ENCODE measurements at places on chromosomes 2 and 18.

DNA sequence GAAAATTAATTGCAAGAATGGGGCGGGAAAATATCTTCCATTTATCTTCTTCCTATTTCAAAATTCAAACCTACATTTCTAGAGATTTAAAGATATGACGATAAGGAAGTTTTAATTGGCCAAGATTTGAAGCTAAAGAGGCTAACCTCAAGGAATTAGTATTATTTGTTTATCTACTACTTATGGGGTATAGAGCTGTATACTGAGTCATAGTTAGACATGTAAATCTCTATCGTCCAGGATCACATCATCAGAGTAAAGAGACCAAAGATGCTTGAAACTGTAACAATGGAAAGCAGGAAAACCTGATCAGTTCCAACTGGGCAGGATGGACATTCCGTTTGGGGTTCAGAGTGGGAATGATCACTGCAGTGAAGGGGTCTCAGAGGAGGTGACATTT lies 95.2 kb upstream of the KLF7 start:
- DNase-seq, result no peak

DNA sequence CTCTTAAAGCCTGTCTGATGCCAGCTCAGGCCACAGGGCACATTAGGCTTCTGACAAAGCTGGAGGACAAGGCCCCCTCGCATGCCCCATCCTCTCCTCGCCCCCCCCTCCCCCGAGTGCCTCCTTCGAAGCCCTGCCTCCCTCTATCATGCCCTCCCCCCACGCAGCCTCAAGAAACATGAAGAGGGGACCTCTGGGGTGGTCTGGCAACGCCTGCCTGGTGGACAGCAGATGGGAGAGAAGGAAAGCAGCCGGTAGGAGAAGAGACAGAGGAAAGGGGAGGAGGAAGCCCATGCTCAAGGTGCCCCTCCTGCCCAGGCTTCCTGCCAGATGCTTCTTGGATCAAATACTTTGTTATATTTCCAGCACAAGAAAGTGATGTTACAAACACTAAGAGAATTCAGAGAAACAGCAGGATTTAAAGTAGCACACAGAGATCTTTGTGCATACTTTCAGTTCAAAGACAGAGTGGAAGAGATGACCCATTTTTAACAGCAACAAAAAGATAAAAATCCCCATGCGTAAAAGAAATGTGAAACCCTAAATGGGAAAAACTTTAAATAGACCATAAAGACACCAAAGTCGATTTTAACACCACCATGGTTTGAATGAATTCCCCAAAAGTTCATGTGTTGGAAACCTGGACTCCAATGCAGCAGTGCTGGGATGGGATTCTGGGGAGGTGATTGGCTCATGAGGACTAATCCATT lies 19.0 kb downstream of the BOK start:
- no peak for DNase-seq

- no peak for DNase-seq
Observed at GRCh38 chr2:207133820-207134519, 31.8 kb downstream of the KLF7 start.

DNA sequence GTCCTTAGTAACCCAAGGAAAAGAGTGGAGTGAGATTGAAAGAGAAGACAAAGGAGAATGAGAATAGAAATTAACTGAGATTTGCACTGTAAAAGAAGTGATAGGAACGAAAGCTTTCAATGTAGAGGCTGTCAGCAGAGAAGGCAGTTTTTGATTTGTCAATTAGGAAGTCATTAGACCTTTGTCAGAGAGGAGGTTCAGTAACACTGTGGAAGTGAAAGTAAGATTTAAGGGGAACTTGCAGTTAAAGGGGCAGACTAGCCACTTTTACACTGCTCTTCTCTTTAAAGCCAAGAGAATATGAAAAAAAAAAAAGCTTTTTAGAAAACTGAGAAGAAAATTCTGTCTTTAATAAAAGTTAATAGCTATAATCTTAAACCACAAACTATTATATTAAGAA lies 11.5 kb upstream of the KYNU start:
- DNase-seq, result peak; percentile 95

GRCh38 chr18:48649231-48649630 lies 110.4 kb downstream of the CTIF start:
- no peak for DNase-seq

- DNase-seq, result no peak
Observed at GRCh38 chr2:101249826-101250225, 2.9 kb upstream of the CNOT11 start.

DNA sequence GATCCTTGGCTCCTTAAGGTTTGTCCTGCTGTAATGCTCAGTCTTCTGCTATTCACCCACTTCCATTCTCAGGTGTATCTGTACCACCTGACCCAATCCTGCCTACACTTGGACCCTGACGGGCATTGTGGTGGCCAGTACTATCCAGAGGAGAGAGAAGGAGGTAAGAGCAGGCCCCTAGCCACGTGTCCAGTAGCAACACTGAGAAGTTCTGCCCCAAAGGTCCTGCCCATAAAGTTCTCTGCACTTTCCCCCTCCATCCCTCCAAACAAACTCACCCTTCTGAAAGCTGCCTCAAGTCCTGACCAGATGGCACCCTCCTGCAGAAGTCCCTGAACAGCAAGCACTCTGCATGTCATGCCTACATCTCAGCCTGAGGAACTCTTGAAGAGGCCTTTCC lies 18.3 kb downstream of the TTC32 start:
- DNase-seq, result no peak

GRCh38 chr2:227433171-227433570 lies 38.8 kb upstream of the AGFG1 start:
- DNase-seq, result no peak

DNA sequence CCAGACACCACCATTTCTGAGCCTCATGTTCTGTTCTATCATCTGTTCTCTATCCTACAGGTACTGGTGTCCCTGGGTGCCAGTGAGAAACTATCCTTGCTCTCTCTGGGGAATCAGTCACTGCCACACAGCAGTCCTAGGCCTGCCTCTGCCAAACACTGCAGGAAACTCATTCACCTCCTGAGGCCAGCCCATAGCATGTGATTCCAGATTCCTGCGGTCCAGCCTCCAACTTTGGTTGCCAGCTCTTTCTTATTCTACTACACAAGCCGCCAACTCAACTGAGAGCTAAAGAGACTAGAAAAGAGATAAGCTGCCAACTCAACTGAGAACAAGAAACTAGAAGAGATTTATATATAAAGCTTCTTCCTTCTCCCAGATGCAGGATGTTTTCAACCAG lies 8.8 kb upstream of the TTLL4 start:
- DNase-seq, result no peak

DNA sequence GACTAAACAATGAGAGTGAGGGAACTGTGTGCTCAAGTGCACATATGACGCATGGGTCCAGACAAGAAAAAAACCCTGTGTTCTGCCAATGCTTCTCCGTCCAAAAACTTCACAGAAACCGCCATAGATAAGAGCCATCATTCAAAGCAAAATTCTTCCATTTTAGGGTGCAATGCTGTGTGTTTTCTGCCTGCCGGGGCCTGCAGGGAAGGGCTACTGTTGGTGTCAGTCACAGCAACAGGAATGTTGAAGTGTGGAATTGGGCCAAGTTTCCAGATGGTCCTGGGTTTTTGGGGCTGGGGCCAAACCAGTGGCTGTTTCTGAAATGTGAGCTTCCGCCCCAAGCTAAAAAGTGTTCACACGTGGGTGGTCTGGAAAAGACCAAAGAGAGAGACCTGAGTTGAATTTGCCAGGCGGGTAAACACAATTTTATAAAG lies 677 bp upstream of the MC2R start:
- no peak for DNase-seq

GRCh38 chr2:160657196-160657595 lies 163.6 kb upstream of the RBMS1 start:
- DNase-seq, result no peak

GRCh38 chr2:18599509-18600254 lies 10.3 kb upstream of the NT5C1B start:
- DNase-seq, result no peak

GRCh38 chr18:59575995-59576394 lies 121.2 kb downstream of the CCBE1 start:
- DNase-seq, result no peak

DNA sequence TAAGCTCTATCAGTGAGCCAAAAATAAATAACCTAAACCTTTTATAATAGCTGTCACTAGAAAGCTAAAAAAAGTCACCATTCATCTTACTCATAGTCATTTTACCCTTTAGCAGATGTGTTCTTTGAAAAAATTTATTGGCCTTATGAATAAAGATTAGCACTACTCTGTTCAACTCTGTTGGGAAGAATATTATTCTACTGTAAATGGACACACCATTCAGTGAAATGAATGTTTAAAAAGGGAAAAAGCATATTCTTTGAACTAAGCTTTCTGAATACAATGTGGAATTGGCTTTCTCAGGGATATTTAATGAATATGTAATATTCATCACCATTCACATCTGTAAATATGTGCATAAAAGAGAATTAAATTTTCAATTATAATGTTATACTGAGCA lies 422.0 kb downstream of the CBLN2 start:
- DNase-seq, result no peak

GRCh38 chr2:106076941-106077340 lies 117.2 kb downstream of the UXS1 start:
- no peak for DNase-seq

- no peak for DNase-seq
Observed at GRCh38 chr2:193505620-193506019, 1310.9 kb upstream of the TMEFF2 start.

- no peak for DNase-seq
Observed at GRCh38 chr18:76514573-76514972, 19.5 kb upstream of the ZNF516 start.

- DNase-seq, result no peak
Observed at GRCh38 chr2:233818639-233819621, 35.4 kb downstream of the HJURP start.

GRCh38 chr2:6627316-6627715 lies 238.4 kb downstream of the CMPK2 start:
- no peak for DNase-seq

DNA sequence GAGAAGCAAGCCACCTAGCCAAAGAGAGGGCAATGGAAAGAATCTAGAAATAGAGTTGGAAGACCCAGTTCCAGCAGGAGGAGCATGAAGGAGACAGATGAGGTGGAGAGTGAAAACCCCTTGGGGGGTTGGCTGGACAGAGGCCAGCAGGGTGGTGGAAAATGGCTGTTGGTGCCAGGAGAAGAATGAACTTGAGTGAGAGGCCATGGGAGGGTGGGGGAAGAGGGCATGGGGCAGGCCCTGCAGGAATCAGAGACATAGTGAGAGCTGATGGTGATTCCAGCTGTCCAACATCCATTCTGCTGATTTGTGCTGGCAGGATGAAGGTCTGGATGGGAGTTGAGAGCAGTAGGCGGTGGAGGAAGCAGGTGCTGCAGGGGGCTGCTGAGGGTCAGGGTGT lies 108.0 kb upstream of the TNP1 start:
- DNase-seq, result no peak

DNA sequence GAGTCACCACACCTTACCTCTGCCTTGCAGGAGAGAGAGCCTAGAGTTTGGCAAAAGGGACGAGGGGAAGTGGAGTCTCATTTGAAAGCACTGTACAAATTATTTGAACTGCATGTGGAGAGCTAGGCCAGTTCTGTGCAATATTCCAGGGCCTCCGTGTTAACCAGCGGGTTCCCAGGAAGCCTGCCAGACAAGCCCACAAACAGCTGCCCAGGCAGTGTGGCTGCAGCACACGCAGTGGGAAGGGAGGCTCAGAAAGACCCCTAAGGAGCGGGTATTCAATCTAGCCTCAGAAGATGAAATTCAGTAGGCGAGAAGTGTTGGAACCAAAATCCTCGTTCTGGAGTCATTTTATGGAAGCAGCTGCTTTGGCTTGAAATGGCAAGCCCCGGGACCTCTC lies 30.7 kb downstream of the CNGA3 start:
- no peak for DNase-seq

- no peak for DNase-seq
Observed at GRCh38 chr18:23721696-23722480, 32.6 kb downstream of the LAMA3 start.

DNA sequence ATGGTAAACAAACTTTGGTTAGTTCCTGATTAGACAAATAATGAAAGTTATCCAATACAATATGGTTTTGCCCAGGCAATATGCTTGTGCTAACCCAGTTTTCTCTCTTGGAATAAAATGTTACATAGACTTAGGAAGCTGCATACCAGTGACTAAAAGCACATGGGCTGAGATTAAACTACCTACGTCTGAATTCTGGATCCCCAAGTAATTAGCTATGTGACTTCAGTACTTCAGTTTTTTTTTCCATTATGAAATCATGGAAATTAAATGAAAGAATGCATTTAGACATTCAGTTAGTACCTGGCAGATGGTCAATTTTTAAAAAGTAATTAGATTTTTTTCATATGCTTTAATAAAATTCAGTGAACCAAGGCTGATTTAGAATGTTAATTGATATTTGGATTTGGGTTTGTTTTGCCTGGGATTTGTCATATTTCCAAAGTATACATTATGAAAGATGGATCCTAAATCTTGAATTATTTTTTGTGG lies 213.9 kb downstream of the PTH2R start:
- DNase-seq, result no peak

DNA sequence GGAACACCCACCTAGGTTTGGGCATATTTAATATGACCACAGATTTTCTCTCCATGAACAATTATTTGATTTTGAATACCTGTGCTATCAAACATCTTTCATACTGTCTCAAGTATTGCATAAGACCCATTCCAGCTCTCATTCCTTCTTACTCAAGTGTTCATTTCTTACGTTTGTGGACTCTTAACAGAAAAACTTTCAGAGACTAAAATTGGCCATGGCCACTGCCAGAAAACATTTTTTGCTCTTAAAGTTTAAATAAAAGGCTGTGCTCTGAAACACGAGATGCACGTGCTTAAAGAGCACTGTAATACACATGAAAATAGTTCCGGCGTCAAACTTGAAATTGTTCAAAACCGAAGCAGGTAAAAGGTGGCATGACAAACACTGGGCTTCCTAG lies 89.3 kb downstream of the LIMS1 start:
- no peak for DNase-seq

GRCh38 chr2:27655155-27655951 lies 8.1 kb downstream of the SUPT7L start:
- DNase-seq, result no peak

GRCh38 chr2:51994123-51994763 lies 962.3 kb upstream of the NRXN1 start:
- no peak for DNase-seq

DNA sequence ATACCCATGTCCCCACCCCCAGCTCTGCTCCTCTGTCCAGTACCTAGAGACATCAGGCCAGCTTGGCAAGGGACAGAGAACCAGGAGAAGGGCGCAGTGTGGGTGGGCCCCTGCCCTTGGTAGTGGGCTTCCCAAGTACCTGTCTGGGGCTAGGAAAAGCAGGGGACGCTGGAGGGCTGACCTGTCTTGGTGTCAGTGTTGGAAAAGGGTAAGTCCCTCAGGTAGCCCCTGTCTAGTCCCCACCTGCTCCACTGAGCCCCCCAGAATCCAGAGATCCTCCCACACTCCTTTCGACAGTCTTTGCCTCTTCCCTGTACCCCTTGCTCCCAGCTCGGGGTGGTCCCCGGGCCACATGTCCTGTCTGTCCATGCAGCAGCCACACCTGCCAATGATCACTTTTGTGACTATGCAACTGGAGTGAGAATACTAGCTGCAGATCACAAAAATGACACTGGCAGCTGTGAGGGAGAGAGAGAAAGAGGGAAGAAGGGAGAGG lies 14.6 kb downstream of the DNAJB2 start:
- no peak for DNase-seq

- no peak for DNase-seq
Observed at GRCh38 chr18:44149706-44150105, 531.0 kb upstream of the SETBP1 start.

- no peak for DNase-seq
Observed at GRCh38 chr18:76847916-76848315, 25.6 kb downstream of the ZNF236 start.

- DNase-seq, result no peak
Observed at GRCh38 chr2:241198381-241199279, 10.2 kb downstream of the ANO7 start.

GRCh38 chr2:134148172-134148571 lies 105.7 kb upstream of the MGAT5 start:
- DNase-seq, result no peak
